Activated T-helper 1 cell treated with anti-CD3 and anti-CD28 coated beads, Interleukin-2, amount 50 U/mL, for 16 hours (primary cell): ENCODE measurements at places on chromosomes 12 and 14.

DNA sequence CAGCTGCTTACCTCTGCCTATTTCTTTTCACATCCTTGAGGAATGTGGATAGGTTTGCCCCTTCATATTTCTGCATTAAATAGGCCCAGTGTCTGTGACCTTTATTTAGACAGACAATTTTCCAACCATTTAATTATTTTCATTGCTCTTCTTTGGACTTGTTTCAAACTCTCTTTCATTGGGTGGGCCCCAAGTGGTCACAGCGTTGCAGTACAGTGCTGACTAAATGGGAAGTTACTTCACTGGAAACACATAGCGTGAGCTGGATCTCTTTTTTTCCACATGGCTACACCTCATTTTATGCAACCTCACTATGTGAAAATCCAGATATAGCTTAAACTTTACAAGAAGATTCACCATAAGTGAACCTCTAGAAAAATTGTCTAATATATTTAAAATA is 438.9 kb downstream of the ADAMTS20 start:
- no peak for DNase-seq

DNA sequence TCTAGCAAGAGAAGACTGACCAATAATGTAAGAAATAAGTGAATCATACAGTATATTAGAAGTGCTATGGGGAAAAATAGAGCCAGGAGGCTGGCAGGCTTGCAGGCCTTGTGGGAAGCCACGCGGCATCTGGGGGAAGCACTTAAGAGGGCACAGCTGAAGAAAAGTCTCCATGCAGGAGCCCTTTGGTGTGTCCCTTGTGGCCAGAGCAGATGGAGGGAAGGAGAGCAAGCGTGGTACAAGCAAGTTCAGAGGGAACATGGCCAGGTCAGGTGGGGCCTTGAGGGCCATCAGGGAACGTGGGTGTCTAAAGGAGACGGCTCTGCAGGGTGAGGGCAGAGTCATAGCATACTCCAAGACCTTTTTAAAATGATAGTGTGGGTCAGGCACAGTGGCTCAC is 51.7 kb downstream of the LRRC74A start:
- DNase-seq, result no peak

DNA sequence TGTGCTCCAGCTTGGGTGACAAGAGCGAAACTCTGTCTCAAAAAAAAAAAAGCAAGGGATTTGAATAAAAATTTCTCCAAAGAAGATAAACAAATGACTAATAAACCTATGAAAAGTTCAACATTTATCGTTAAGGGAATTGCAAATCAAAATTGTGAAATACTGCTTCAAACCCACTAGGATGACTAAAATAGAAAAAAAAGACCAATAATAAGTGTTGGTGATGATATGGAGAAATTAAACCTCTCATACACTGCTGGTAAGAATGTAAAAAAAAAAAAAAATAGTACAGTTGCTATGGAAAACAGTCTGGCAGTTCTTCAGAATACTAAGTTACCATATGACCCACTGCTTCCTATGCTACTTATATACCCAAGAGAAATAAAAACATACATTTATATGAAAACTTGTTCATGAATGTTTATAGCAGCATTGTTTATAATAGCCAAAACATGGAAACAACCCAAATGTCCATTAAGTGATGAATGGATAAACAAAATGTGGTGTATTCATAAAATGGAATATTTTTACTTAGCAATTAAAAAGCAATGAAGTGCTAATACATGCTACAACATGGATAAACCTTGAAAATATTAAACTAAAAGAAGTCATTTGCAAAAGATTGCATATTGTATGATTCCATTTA is 39.4 kb upstream of the TMPRSS12 start:
- no peak for DNase-seq

- DNase-seq, result no peak
Measured at GRCh38 chr12:42144158-42144407, 591 bp downstream of the GXYLT1 start.

DNA sequence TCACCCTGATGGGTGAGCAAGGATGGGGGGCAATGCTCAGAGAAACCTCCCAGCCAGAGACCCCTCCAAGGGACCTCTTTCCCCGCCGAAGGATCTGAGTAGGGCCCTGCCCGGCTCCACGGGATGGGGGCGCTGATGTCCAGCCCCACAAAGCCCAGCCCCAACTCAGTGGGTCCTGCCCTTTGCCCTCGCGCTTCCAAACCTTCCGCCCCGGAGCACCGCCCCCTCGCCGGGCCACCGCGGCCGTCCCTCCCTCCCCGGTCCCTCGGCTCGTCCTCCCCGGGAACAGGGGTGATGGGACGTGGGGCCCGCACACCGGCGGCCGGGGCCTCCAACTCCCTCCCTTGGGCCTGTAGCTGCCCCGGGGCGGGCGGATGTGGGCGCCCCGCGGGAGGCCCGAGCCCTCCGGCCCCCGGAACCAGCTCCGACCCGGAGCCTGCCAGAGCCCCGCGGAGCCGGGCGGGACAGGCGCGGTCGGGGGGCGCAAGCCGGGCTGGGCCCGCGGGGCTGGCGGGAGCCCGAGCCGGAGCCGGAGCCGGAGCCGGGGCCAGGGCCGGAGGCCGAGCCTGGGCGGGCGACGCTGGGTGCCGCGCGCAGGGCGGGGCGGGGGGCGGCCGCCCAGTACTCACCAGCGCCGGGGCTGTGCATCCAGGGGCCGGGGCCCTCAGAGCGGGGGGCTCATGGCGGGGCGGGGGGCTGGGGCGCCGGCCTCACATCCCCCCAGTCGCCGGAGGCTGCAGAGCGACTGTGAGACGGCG is 386 bp downstream of the HDAC7 start:
- no peak for DNase-seq

DNA sequence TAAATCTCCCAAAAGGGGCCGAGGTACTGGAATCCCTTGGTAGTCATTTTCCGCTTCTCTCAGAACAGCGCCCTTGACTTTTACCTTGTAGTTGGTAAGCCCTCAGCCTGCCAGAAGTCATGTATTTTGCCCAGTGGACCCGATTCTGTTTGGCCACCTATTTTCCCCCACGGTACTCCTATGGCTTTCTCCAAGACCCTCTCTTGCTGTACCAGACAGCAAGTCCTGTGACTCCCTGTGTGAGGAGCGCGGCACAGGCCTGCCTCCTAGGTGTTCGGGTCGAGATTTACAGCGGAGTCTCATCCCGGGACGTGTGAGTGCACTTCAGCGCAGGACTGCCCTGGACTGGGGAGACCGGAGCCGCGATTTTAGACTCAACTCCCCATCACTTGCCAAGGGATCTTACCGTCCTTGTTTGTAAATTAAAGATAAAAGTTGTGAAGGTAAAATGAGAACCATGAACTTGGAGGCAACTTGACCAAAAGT is 1.1 kb upstream of the MBD6 start:
- DNase-seq, result no peak

DNA sequence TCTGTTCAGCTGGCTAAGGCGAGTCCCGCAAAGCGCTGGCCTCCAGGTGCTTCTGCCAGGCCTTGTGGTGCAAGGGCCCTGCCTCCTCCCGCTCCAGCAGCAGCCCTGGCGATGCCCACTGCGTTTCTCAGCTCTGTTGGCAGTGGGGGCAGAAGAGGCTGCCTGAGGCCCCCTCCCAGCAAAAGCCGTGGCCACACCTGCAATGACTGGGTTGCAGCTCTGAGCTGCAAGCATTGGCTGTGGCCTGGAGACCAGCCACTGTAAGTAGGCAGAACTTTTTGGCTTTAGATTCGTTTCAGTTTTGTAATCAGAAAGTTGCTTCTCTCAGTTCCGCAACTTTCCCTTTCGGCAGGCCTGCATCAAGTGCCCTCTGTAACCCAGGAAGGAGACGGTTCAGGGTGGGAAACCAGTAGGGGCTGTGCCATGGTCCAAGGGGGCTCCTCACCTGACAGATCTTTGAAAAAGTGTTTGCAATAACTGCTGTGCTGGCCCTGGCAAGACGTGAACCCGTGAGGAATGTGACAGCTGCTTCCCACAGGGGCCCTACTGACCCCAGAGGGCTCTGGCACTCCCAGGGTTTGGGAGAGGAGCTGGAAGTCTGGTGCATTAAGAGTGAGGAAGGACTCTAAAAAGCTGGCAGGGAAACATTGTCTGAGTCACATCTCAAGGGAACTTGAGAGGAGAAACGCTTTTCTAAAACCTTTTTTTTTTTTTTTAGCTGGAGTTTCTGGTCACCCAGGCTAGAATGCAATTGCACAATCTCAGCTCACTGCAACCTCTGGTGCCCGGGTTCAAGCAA is 54.5 kb upstream of the MAX start:
- DNase-seq, result no peak

DNA sequence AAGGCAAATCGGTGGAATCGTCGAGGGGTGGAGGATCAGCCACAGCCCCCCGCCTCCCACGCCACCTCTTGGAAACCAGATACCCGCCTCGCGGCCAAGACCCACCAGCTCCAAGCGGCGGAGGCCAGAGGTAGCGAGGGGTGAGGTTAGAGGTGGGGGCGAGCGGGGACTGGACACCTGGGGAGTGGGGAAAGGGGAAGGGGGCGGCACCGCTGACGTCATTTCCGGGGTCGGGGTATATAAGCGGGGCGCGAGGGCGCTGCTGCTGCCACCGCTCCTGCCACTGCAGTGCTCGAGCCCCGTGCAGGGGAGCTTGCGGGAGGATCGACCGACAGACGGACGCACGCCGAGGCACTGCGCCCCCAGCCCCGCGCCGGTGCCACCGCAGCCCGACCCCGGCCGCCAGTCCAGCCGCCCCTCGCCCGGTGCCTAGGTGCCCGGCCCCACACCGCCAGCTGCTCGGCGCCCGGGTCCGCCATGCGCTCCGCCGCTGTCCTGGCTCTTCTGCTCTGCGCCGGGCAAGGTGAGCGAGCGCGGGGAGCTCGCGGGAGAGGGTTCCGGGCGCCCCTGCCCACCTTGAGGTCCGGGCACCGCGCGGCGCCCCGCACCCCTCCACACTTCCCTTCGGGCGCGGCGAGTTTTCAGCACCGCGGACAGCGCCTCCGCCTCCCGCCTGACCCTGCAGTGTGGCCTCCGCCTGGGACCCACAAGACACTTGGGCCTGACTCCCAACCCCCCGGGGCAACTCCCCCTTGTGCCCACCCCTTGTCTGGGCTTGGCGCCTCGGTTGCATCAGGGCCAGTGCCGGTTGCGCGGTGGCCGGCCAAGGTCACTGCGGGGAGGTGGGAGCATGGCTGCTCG is at the start of gene CHGA:
Gene CHGA, plus strand, starts transcription at position 268 of the 861 bp plus-strand sequence. Its CDS starts 210 bp downstream, at position 478.
- DNase-seq, result no peak

- no peak for DNase-seq
Measured at GRCh38 chr12:48414021-48414420, 58.3 kb upstream of the ANP32D start.

DNA sequence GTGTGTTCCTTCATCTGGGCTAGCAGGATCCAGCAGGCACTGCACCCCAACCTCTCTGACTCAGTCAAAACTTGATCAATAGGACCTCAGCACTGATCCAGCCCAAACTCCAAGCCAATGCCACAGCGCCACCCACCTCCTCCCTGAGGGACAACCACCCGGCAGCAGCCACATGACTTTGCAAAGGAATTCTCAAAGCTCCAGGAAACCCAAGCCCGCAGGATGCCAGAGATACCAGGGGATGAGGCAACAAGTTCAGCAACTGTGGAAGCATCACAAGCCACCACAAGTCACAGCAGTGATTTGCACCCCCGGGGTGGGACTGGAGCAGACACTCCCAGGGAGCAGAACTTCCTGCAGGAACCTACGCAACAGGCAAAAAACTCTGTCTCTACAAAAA is 37.3 kb downstream of the ACTN1 start:
- DNase-seq, result no peak

- DNase-seq, result no peak
Measured at GRCh38 chr14:77878783-77879182, 78.9 kb downstream of the ADCK1 start.

DNA sequence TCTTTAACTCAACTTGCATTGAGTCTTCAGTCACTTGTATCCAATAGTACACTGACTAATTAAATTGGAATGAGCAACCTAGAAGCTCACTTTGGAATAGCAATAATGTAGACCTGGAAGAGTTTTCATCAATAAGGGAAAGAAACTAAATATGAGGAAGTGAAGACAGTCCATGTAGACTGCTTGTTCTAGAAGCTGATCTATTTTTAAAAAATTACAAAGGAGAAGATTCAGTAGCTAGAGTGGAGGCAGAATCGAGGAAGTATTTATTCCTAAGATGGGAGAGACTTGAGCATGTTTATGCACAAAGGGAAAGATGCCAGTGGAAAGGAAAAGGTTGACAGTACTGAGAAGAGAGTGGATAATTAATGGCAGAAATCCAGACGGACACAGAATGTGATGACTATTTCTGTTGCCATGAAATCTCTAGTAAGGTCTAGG is 156.3 kb upstream of the PDE3A start:
- DNase-seq, result no peak

DNA sequence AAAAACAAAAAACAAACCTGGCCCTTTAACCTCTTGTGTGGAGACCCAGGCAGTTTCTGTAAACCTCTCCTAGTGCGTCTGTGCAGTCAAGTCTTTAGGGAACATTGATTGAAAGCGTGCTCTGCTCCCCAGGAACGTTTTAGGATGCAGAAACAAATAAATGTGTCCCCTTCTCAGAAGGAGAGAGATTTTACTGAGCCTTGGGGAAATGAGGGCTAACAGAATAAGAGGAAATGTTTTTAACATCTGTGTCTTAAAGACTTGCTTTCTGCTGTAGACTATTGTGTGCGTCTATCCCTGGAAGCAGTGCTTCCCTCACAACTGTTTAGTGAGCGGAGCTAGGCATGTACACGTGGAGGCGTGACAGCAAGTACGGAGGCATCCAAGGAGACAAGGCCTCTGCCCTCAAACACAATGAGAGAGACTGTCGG is 54.3 kb downstream of the TECPR2 start:
- no peak for DNase-seq

DNA sequence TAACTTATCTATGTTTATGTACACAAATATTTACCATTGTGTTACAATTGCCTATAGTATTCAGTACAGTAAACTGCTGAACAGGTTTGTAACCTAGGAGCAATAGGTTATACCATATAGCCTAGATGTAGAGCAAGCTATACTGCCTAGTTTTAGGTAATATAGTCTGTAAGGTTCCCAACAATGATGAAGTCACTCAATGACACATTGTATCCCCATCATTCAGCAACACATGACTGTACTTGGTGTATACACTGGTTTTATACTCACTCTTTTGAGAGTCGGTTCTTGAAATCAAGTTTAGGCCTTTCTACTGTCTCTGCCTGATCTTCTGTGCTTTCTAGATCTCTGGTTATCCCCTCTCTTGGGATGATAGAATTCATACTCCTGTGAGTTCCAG is 5.5 kb downstream of the RNASE1 start:
- no peak for DNase-seq

DNA sequence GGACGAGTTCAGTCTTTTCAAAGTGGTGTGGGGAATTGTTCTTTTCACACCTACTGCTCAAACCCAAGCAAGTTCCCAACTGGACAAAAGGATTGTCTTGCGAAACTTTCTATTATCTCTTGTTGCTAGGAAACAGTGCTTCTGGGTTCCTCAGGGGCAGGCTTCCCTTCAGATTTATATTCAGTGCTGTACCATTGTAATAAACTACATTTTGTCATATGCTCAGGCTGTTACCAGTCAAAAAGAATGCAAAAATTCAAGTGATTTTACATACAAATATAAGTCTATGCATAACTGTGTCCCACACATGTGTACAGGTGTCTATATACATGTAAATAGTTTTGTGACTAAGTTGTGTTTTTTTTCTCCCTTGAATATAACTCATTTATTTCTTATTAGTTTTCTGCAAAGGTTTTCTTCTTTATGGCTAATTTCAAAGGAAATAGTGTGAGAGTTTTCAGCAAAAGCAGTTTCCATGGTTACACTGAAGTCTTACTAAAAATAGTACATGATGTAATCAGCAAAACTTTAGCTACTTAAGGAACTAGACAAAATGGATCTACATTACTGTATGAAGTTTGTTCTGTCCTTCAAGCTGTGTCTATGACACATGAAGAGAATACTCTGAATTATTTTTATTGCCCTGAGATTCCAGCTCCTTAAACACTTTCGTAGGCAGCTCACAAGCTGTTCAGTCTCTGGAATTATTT is 430.2 kb upstream of the TMPO start:
- no peak for DNase-seq
